ENCODE measurements at places on chromosomes 3 and 15. TPM values are rescaled to one million over a fixed set of nuclear protein-coding genes. Genes with fewer than 3 reads are reported as not detected.

DNA sequence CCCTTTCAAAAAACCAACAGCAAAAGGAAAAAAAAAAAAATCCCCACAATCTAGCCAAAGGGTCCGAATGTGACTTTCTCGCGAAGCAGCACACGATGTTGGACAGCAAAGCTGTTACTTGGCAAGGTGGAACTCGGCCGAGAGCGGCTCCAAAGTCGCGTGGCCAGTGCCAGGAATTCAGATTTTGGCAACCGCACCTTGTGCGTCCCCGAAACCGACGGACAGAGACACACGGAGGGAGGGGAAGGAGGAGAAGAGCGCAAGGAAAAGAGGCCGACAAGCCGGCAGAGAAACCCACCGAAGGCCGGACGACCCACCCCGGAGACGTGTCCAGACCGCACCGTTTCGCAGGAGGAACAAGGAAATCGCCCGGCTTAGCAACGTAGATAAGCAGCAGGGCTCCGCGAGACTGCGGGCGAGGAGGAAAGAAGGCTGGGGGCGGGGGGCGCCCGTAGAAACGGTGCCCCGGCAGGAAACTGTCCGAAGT is 517.3 kb downstream of the MECOM start:
- DNase-seq = no peak

The FILIP1L gene
- polyA plus RNA-seq = 16.3 TPM

The RNU5B-1 gene
- not detected for polyA plus RNA-seq

DNA sequence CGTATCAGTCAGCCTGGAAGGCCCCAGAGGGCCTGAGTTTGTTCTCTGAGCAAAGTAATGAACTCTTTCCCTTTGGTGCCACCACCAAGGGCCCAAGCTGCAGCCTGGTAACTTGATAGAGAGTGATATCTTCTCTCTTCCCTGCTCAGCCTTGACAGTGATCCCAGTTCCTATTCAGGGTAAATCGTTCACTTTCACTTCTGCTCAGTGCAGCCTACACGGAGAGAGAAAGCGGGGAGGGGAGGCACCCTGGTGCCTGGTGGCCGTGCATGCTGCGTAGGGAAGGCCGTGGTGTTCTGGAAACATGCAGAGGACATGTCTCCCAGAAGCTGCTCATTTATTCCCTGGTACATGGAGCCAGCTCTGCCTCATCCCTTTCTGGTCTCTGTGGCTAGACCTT is 54.9 kb downstream of the KIF9 start:
- no peak for DNase-seq

DNA sequence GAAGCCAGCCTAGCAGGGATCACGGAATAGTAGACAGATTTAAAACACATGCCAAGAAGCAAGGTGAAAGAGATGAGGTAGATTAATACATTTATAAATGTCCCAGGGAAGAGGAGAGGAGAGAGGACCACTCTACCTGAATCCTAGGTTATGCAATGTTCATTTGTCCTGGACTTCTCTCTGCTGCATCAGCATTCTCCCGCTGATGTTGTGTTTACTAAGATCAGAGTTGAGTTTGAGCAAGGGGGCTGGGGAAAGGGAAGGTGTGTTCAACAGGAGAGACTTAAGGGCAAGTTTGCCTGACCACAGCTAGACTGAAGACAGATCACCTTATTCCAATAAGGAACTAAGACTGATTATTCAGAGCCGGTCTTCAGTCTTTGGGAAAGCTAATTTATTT is 1.1 kb upstream of the KPNA1 start:
- no peak for DNase-seq

The HRG gene
- 2.0 TPM for polyA plus RNA-seq

The FSIP1 gene
- 3.6 TPM for polyA plus RNA-seq

- no peak for DNase-seq
Measured at GRCh38 chr3:13021141-13022114, 51.8 kb downstream of the IQSEC1 start.

- no peak for DNase-seq
Measured at GRCh38 chr3:194952841-194953241, 267.2 kb downstream of the FAM43A start.

DNA sequence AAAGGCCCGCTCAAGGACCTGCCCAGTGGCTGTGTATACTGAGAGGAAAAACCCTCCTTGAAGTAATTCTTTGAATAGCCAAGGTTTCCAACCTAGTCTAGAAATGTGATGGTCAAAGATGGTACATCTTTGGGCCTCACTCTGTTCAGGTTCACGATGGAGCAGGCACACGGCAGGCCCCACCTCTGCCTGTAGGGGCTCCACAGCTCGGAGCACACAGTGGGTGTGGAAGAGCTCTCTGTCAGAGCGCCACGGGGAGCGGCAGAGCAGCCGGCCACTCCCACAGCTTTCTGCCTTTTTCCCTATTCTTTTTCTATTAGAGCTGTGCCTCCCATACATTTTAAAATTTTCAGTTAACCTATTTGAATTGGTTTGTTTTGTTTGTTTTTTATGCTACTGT is 89.5 kb downstream of the CTNNB1 start:
- DNase-seq = no peak

- DNase-seq = no peak
Measured at GRCh38 chr3:182967218-182968204, 12.8 kb downstream of the DCUN1D1 start.

The ACOX2 gene
- polyA plus RNA-seq = 38.6 TPM

The IGDCC3 gene
- 8.1 TPM for polyA plus RNA-seq

DNA sequence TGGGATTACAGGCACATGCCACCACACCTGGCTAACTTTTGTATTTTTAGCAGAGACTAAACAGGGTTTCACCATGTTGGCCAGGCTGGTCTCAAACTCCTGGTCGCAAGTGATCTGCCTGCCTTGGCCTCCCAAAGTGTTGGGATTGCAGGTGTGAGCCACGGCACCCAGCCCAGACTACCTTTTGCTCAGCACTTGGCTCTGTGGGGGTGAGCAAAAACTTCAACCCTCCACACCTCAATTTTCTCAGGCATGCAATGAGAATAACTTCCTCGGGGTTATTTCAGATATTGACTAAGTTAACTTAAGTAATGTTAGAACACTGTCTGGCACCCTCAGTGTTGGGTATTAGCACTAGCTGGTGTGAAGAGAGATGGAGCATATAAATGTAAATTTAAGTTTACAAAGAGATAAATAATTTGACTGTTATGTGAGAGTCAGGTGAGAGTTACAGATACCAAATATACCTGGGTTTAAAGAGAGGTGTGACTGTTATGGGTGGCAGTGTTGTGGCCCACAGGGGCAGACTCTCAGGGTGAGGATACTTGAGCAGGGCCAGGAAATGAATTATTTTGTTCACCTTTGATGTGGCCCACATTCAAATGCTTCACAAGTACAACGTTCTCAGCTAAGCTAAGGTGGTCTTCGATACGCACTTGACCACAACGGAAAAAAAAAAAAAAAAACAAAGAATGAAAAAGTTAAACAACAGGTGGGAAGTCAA is 29.0 kb downstream of the CPOX start:
- no peak for DNase-seq

The CPN2 gene
- 0.80 TPM for polyA plus RNA-seq

- no peak for DNase-seq
Measured at GRCh38 chr3:89340408-89340807, 233.0 kb downstream of the EPHA3 start.

DNA sequence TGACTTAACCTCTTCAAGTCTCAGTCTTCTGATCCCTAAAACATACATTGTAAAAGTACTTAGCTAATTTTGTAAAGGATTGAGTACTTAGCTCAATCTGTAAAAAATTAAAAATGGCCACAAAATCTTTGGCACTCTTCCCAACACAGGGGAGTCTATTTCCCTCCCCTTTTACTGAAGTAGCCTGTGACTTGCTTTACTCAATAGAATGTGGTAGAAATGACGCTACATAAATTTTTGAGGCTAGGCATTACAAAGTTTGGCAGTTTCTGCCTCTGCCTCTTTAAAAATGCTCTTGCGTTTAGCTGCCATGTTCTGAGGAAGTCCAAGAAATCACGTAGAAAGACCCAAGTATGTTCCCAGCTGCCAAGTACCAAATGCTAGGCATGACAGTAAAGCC is 80.2 kb downstream of the CBLB start:
- DNase-seq = no peak

DNA sequence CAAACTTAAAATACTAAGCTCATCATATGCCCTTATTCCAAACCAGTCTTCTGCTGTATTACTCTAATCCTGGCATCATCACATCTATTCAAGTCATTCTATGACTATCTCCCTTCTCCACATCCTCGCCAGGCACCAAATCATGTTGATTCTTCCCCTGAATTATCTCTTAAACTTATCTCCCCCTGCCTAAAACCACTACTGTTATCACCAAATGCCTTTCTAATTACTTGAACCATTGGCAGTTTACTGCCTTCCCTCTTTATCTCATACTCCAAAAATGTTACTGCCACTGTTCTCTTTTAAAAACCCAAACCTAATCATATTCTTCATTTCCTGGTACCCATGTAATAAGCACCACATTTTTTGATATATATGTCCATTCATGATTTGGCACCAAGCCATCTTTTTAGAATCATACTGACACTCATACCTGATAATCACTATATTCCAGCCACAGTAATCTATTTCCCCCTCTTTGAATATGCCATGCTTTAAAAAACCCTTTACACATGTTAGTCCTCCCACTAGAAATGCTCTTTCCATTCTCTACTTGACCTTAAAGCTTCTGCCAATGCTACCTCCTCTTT is 126.8 kb downstream of the PEAK1 start:
- DNase-seq = no peak

The PLIN1 gene
- 1.4 TPM for polyA plus RNA-seq

- DNase-seq = no peak
Measured at GRCh38 chr15:84721371-84721770, 5.4 kb upstream of the SEC11A start.
